ENCODE measurements at places on chromosomes 6 and 20.

DNA sequence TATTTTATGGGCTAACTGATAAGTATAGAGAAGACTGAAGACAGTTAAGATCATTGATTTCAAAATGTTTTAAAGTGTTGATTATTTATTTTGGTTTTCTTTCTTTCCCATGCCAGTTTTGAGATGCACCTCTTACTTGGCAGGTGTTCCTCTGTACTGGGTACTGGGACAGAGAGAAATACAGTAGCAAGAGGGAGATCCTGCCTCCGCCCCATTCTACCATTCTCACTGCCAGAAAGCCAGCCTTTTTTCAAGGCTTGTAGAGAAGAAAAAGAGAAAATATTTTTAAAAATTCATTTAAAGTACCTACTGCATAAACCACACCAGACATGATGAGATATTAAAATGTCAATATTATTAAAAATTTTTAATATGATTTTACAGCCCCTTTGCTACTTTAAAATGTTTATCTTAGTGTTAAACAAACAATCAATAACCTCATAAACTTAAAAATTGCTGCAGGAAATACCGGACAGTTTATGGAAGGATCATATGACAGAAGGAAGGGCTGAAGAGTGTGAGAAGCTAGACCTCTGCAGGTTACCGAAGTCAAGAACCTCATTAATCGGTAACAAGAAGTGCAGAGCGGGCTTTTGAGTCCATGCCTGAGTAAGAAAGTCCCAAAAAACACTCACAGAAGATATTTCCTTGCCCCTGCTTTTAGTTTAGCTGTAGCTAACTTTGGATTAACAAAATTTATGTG, 117.8 kb upstream of the ESR1 start:
- DNase-seq, result no peak

DNA sequence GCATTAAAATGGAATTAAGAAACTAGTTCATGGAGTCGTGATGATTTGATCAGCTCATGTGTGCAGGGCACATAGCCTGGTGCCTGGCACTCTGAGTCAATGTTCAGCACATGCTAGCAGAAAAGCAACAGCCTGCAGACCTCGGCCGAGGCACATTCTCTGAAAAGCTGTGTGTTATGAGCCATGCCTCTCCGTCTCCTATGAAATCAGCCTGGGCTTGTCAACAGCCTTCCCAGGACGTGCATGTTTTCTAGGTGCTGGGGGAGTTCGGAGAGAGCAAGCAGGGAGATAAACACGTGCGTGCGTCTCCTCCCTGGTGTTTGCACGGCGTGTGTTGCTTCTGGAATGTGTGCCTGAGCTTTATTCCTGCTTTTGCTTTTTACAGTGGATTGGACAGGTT, 207.8 kb upstream of the KCNG1 start:
- DNase-seq, result no peak

DNA sequence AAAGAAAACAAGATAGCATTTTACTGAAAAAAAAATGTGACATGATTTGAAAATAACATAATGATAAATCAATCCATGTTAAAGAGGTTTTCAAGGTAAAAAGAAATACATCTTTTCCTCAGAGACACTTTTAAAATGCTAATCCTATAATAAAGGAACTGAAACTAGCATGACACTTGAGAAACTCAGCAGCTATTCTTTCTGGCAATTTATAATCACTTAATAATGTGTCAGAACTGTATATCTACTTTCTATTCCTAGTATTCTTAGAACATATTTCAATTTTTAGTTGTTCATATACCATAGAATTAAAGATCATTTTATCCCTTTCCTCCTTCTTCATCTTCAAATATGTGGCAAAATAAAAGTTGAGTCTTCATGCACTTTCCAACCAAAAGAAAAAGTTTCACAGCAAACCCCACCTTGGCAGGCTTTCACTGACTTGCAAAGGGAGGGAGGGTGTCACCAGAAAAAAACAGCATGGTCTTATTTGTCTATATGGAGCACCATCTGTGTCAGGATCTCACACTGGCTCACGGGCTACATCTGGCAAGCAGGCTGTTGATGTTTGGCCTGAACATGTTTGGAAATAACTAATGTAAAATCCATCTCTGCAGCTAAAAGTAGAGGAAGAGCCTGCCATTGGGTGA, 48.5 kb downstream of the FHL5 start:
- no peak for DNase-seq

DNA sequence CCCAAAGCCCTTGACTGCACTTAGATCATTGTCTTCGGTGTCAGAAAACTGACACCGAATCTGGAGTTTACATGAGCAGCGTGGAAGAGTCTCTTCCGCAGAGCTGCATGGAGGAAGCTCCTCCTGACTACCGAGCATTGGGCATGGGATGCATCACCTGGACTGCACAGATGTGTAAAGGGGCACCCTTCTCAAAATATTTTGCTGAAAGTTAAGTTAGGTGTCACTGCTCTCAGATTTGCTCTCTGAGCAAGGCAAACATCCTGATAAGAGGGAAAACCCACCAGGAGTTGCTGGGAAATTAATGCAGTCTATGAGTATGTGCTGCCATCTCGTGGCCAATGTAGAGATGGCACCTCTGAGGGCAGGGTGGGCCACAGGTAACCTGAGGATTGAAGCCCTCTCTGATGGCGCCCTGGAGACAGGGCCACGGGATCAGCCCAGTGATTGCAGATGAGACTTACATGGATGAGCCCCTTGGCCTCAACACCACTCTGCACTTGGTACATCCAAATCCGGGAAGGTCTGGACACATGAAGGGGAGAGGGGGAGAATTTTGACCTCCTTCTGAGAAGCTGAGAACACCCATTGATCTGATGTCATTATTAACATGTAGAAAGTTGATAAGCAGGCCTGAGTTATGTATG, 129.9 kb downstream of the LPA start:
- DNase-seq, result no peak

DNA sequence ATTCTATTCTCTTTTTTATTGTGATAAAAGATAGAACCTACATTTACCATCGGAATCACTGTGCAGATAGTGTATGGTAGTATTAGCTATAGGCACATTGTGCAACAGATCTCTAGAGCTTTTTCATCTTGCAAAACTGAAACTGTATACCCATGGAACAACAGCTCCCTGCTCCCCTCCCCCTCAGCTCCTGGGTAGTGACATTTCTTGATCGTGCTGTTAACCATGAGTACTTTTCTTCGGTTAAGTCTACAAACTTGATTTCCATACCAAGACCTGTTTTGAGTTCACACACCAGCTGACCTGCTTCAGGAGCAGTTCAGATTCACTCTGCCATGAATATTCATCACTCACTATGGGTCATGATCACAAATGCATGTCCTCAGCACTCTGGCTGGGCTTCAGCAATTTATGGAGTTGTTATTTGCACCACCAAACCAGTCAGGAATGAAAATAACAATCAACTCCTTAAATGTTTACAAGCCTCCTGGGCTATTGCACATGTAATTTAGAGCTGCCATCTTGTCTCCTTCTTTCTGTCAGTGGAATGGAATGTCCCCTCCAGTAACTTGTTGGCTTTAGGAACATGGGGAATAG, 32.8 kb downstream of the PRDM1 start:
- DNase-seq, result no peak

DNA sequence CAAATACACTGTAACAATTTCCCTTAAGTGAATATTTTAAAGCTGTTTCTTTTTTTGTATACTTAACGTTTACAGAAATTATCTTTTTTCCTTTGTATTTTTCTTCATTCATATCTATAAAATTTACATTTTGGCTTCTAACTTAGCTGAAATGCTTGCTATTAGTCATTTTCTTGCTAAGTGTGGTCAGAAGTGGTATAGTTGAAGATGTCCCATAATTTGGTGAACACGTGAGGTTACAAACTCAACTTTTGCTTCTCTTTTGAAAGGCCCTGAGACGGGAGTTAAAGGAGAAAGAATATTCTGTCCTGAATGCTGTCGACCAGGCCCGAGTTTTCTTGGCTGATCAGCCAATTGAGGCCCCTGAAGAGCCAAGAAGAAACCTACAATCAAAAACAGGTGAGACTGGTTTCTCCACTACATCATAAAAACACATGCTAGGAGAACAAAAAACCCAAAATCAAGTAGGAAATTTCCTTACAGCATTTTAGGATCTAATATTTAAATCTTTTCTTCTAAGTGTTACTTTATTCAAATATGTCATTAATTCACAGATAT, 445.0 kb downstream of the UTRN start:
- no peak for DNase-seq

DNA sequence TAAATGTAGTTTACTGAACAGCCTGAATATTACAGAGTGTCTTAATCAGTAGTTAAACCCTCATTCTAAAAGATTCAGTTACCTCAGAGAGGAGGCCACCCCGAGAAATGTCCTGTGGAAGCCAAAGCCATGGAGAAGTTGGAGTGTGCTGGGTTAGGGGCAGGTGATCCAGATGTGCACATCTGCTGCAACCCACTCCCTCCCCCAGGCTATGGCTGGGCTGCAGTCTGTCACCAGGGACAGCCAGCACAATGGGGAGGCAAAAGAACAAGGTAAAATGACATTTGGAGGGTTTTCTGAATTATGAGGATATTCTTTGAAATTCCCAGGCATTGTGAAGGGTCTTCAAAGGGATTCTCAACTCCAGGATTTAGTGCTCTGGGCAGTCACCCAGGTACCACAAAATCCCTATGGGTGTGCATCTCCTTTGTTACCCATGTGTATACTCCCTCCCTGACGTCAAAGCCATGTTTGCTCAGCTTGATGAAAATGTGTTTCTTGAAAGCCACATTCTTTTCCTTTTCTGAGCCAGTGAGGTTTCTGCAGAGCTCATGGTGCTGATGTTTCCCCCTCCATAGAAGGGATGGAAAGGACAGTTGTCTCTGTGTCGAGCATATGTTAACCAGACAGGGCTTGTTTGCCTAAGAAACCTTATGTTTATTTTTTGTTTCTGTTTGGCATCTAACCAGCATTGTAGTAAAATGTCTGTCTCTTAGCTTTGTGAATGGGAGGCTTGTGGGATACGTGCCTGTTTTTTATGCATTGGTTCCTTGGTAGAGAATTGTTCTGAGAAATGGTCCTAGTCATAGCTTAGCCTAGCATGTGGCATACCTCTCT, 212.3 kb upstream of the TBX18 start:
- DNase-seq, result no peak

DNA sequence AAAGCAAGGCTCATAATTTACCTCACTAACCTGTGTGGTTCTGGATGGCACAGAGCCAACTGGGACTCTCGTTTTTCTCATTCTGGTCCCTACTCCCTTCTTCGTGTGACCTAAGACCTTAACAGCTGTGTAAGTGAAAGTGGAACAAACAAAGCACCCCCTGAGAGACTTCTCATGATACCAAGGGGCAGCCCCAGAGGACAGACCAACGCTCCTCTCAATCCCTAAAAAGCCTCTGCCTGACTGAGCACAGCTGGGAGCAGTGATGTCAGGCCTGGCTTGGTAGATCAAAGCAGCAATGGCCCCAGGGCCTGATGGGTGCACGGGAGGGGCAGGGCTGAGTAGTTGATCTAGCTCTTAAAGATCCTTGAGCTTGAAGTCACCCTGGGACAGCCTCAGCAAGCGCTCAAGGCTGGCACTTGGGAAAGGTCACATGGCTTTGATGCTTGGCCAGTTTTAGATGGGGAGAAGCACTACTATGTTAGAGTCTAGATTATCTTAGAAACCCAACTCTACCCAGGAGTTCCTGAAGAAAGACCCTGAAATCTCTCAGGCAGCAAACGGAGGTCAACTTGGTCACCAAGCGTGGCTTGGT, 16.2 kb upstream of the TGM2 start:
- no peak for DNase-seq

- DNase-seq, result no peak
Observed at GRCh38 chr6:143224516-143224915, 163.8 kb downstream of the AIG1 start.

DNA sequence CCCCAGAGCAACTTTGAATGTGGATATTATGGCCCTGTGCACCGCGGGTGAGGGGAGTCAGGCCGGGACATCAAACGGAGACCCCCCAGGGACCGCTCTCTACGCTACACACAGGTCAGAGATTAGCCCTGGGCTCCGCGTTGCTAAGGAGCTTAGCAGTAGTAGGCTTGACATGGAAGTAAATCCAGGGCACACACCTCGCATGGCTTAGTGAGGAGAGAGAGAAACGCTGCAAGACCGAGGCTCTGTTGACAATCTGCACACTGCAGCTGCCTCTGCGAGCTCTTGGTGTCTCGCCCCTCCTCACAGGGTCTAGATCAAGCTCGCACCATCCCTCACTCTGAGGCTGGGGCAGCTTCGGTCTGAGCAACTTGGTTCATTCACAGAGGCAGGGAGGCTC, 116.1 kb upstream of the CDH4 start:
- DNase-seq, result no peak

DNA sequence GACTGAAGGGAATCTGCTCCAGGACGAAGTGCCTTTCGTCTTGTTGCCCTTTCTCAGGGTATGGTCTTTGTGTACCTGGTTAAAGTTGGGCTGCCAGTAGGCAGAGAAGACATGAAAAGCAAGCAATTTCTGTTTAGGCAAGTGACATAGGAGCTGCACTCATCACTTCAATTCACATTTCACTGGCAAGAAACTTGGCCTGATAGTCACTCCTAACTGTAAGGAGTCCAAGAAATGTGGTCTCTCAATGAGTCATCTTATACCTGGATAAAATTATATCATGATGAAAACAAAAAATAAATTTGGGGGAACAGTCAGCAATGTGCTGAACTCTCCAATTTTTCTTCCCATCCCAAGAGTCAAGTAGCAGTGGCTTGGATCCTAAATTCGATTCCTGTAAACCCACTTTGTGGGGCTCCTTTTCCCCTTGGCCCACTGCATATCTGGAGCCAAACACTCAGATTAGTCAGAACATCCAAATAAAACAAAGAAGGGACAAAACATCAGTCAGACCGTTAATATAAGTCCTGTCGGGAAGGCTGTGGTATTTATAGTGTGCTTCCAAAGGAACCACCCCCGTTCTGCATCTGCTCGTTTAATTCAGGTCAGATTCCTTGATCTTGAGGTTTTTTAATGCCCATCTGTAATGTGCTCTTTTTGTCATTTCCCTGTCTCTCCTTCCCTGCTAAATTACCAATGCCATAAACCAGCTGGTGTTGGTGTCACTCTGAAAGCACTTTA, 5.0 kb upstream of the GABRR1 start:
- no peak for DNase-seq

- DNase-seq, result no peak
Observed at GRCh38 chr6:167668019-167668753, 158.5 kb upstream of the AFDN start.

DNA sequence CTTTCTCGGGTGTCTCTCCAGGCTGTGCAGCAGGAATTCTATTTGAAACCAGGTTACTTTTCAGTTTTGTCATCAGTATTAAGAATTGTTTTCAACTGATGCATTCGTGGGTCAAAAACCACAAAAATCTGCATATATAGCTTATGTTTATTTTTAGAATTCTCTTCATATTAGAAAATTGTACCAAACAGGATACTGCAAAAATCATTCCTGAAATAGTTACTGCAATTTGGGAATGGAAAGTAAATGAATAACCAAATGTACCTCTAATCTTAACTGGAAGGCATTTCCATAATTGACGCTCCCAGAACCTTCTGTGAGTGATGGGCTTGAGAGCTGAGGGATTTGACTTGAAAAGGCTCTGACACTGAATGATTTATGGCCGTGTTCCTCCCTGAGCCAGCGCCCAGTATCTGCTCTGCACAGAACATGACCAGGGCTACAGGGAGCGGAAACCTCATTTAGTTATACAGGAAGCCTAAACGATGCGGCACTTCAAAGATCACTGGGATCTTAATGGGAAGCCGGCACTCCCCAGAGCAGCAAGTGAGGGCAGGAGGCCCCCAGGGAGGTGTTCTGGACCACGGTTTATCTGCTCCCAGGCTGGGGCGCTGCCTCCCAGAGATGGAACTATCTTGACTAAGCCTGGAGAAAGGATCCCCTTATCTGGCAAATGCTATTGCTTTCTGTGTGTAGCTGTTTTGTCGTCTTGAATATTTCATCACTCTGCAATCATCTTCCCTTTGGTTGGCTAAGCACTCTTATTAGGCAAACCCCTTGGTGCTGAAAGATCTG, 446.0 kb downstream of the QKI start:
- DNase-seq, result no peak

GRCh38 chr6:99993146-99993532, 884 bp downstream of the MCHR2 start:
- no peak for DNase-seq
